GM04504 (cell line): ENCODE measurements at places on chromosomes 3 and 15.

GRCh38 chr3:192851821-192852372 lies 65.8 kb downstream of the MB21D2 start:
- DNase-seq, result peak; percentile 44

DNA sequence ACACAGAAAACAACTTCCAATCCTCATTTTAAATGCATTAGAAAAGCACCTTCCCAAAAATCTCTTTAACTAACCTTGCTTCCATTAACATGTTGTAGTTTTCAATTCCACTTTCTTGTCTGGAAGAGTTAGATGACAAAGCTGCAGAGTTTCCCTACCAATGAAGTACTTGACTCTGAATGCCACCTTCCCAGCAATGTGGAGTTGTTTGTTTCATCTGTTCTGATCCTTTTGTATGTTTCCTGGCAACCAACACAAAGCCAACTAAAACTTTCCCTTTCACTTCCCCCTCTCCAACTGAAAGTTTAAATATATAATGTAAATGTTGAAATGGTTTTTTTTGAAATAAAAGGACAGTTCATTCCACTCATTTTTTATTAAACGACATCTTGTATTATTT lies at the start of gene WDR49:
WDR49 (minus strand) TSS at position 183 of the 400 bp plus-strand sequence. CDS start 517 bp downstream, outside the sequence.
- DNase-seq, result no peak

- no peak for DNase-seq
Measured at GRCh38 chr3:180871901-180872300, 40.6 kb upstream of the FXR1 start.

- peak; percentile 38 for DNase-seq
Measured at GRCh38 chr3:66276705-66277274, 56.0 kb downstream of the SLC25A26 start.

GRCh38 chr3:105334138-105334882 lies 32.4 kb upstream of the ALCAM start:
- DNase-seq, result no peak

DNA sequence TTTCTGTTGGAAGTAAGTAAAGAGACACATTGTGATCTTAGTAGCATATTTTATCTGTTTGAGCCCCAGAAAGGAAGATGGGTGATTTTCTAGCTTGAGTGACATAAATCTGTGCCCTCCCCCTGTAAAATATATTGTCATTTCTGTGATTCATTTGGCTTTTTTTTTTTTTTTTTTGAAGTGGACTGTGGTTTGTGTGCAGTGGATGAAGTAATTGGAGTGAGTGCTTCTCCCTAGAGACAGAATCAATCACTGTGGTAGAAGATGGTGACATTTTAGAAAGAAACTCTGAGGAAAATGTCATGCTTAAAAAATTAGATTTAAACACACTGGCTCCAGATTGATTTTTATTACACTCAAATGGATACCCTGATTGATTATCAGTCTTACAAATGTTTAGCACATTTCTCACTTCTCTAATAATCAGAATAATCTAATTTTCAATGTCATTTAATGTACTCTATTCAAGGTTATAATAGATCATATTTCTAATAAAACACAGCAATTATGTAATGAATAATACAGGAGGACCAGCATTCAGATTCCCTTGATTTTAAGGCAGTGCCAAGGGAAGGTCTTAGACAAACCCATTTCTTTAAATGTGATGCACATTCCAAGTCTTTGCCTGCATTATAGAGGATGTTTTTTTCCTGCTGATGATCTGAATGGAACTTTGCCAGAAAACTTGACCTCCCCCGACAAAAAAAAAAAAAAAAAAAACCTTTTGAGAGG lies 116.6 kb downstream of the TOP2B start:
- DNase-seq, result peak; percentile 22

DNA sequence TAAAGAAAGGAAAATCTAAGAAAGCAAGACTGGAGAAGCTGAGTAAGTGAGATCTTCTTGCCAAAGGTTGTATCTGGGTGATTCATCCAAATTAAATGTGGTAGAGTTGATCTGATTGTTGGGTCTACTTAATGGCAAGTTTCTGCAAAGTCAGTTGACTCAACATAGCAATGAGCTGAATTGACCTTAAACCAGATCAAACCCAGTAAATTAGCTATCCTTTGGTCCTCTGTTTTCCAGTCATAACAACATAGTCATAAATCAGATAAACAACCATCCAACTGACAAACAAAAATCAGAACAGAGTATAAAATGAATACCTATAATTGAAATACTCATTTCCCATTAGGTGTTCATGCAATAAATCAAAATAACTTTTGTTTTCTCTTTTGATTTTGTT lies 142.6 kb upstream of the CFAP20DC start:
- peak; percentile 54 for DNase-seq

GRCh38 chr3:33380653-33381052 lies 59.6 kb downstream of the UBP1 start:
- DNase-seq, result no peak

GRCh38 chr3:147369661-147370123 lies 36.7 kb downstream of the ZIC4 start:
- DNase-seq, result no peak

DNA sequence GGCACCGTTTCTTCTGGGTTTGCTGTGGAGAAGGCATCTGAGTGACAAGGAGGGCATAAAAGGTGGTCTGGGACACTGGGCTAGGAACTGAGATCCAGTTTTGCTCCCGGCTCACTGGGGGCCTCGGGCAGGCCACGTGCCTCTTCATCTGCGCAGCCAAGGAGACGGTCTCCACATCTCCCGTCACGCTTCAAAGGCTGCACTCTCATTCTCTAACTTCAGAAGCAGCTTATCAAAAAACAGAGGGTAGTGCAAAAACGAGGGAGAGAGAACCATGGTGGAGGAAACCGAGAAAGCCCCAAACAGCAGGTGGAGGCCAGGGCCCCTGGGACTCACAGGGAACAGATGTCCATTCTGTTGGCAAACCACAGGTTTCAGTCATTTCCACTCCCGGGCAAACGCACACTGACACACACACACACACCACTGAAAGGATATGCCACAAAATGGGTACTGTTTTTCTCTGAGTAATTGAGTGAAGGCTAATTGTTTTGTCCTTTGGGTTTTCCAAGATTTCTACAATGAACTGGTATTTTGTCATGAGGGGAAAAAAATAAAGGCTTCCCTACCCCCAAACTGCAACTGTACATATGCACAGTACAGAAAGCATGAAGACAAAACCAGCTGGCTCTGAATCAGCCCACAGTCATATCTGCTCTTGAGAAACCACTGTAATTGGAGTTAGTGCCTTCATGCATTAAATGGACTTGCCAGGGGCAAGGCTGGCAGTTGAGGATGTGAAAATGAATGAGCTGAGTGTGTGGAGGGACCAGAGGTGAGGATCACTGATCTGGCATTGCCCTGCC lies 71.9 kb downstream of the MGLL start:
- DNase-seq, result peak; percentile 57
